ENCODE measurements at places on chromosomes 4 and X.
A peak's percentile ranks its signal among the peaks of the same experiment; 100 is the strongest.

DNA sequence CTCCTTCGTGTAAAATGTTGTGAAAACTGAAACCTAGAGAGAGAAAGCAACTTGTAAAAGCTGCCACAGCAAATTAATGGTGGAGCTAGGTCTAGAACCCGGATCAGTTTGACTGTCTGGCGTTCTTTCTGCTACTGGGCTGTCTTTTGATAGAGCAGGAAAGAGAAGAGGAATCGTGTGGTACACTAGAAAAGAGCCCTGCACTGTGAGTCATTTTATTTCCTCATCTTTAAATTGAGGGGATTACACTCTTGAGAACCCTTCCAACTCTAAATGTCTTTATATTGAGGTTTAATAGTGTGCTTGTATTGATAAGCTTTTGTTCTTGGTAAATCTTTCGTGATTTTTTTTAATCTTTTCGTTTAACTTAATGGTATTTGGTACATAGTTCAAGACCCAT lies 4.3 kb downstream of the WDR44 start:
- peak; percentile 61 for DNase-seq

DNA sequence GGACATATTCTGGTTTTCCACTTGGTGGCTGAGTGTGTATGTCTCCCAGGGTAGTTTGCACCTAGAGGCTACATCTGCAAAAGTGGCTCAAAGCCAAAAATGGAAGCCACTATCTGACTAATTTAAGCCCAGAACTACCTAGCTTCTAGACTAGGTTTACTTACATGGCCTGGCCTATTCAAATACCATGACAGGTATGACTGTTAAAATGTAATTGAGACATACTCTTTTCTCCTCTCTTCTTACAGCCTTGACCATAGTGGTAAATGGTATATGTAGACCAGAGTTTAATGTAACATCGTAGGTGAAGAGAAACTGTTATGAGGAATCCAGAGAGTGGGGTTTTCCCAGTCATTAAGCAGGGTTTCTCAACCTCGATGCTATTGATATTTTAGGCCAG lies 2.6 kb upstream of the TRPC5 start:
- DNase-seq, result no peak

GRCh38 chrX:47633689-47634590 lies 4.2 kb upstream of the CFP start:
- DNase-seq, result no peak

DNA sequence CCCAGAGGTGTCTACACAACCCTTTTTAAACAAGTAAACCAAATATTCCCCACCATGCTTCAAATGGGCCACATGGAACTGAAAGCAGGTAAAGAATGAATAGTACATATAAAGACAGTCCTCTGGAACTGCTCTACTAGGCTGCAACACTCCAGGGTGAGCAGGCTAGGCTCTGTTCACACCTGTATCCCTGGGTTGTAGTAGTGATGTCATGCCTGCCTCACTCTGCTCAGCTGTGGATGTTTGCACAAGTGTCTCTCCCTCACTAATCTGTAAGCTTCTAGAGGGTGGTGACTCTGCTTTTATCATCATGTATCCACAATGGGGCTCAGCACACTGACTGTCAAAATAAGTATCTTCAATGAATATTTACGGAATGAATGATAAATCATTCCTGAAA lies 20.4 kb downstream of the LEF1 start:
- no peak for DNase-seq

- no peak for DNase-seq
Measured at GRCh38 chr4:154067786-154068185, 278.9 kb upstream of the SFRP2 start.

DNA sequence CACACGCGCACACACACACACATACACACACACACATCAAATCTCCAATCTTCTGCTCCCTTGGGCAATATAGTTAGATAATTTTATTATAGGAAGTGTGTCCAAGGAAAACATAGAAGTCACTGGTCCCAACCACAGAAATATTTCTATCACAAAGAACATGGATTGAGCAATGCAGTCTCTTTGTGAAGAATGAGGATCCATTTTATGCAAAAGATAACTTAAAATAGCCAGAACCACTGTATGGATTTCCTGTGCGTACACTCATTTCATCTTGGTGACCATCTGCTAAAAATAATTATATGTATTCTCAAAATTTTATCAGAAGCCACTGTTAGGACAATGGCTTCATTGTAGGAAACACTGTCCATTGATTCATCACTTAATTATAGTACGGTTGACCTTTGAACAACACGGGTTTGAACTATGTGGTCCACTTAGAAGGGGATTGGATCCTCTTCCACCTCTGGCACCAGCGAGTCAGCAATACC lies 169.6 kb upstream of the MXRA5 start:
- DNase-seq, result peak; percentile 60

- DNase-seq, result peak; percentile 69
Measured at GRCh38 chr4:125131891-125132680, 182.7 kb upstream of the FAT4 start.

DNA sequence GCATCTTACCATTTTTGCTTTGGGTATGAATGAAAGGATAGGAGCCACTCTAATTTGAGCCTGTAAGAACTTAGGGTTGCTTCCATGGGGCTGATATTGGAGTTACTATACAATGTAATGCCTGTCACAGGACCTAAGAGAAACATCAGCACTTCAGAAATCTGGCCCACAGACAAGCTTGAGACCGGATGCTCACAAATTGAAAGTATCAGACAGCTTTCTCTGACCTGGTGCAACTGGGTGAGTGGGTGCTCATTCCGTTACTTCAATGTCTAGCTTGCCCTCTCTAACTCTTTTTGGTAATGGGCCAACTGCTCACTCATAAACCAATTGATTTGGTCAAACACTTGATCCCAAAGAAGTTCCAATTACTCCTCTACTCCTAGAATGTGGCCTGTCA lies 62.1 kb downstream of the GPC4 start:
- DNase-seq, result no peak

- DNase-seq, result no peak
Measured at GRCh38 chrX:53003111-53003510, 44.8 kb upstream of the FAM156A start.

- DNase-seq, result no peak
Measured at GRCh38 chrX:152573866-152574265, 63.8 kb upstream of the GABRQ start.

All from adipocyte (in vitro differentiated cells).